ENCODE measurements at places on chromosomes 11 and 22. TPM values are rescaled to one million over a fixed set of nuclear protein-coding genes. Genes with fewer than 3 reads are reported as not detected.

DNA sequence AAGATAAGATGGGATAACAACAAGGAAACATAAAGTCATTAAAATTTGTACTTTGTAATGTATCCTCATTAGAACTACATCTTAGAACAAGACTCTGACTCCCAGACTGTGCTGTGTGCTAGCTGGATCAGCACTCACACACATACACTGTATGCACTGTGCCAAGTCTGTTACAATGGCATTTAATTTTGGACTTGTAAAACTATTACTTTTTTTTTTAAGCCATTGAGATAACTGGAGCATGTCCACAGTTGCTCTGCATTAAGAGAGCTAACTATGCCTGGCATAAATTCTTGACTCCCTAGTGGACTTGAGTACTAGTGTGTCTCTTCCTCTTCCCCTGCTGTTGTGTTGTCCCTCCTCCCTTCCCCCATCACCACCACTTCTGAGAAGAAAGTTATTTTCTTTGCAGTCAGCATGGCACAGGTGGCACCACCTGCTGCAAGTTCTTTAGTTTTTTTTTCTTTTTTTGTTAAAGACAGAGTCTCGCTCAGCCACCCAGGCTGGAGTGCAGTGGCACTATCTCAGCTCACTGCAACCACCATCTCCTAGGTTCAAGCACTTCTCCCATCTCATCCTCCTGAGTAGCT lies 268.6 kb downstream of the TMEM135 start:
- no peak overlapping the region for H3K4me3 ChIP-seq
- H3K27ac ChIP-seq: no peak overlapping the region
- H3K4me1 ChIP-seq: peaks cover 2% of the 10 kb centered on the region
- no peaks in the 10 kb centered on the region for H3K27me3 ChIP-seq
- H3K36me3 ChIP-seq: peaks cover 20% of the 10 kb centered on the region
- no peak for DNase-seq

Gene DENND5A
- total RNA-seq: 122 TPM

Gene OR51E1
- total RNA-seq: 0.81 TPM

Gene LRRC56
- 3.7 TPM for total RNA-seq

GRCh38 chr11:123587559-123587958 lies 66.9 kb downstream of the SCN3B start:
- H3K36me3 ChIP-seq: no peaks in the 10 kb centered on the region
- DNase-seq: no peak
- H3K4me1 ChIP-seq: no peaks in the 10 kb centered on the region
- H3K27me3 ChIP-seq: no peaks in the 10 kb centered on the region
- H3K27ac ChIP-seq: no peak overlapping the region

GRCh38 chr11:6735306-6735705 lies 36.5 kb downstream of the OR2AG2 start:
- H3K36me3 ChIP-seq: no peaks in the 10 kb centered on the region
- H3K27me3 ChIP-seq: peaks cover 26% of the 10 kb centered on the region
- H3K27ac ChIP-seq: no peak overlapping the region
- H3K4me1 ChIP-seq: no peaks in the 10 kb centered on the region
- H3K4me3 ChIP-seq: no peak overlapping the region

Gene KRTAP5-2
- not detected for total RNA-seq

Gene MOGAT2
- not detected for total RNA-seq

- H3K4me3 ChIP-seq: no peak overlapping the region
- H3K27ac ChIP-seq: no peak overlapping the region
Measured at GRCh38 chr11:88357323-88358039, 19.9 kb upstream of the CTSC start.

Measured in osteocyte (in vitro differentiated cells).